ENCODE measurements at places on chromosomes 12 and 14.

DNA sequence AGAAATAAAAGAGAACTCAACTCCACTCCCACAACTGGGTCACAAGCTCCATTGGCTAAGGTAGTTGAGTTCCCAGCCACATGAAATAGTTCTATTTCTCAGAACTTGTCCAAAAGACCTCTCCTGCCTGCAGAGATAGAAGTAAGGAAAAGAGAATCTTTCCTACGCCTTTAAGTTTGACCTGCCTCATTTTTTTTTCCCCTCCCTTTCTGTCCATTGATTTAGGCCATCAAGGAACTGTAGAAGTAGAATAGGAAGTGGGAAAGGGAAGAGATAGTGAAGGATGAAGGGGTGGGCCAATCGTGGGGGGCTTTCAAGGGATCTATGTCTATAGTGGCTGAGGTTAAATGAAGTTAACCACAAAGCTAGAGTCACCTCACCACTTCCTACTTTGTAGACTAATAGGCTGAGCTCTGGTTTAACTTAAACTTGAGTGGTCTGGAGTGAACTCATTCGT is 13.9 kb upstream of the NUDT4 start:
- DNase-seq = no peak

- no peak for DNase-seq
Observed at GRCh38 chr12:62781136-62781880, 153.6 kb downstream of the PPM1H start.

- no peak for DNase-seq
Observed at GRCh38 chr12:19910681-19911080, 457.7 kb upstream of the PDE3A start.

DNA sequence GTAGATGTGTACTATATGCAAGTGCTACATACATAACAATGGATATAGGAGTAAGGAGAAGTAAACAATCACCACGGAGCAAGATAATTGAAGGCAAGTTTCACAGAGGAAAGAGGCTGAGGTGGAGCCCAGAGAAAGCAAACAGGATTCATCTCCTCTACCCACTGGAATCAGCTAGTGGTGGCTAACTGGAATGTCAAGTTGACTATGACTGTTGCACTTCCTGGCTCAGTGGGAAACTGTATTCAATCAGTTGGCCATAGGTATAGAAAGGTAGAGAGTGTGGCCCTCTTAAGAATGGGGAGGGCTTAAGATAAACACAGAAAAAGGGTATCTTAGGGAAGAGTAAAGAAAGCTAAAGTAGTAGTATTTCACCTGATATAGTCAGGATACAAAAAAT is 62.4 kb downstream of the MAP4K5 start:
- DNase-seq = no peak

GRCh38 chr14:105030194-105030593 is 9.3 kb upstream of the CDCA4 start:
- no peak for DNase-seq

GRCh38 chr14:104081951-104082464 is 3.5 kb upstream of the ASPG start:
- no peak for DNase-seq

DNA sequence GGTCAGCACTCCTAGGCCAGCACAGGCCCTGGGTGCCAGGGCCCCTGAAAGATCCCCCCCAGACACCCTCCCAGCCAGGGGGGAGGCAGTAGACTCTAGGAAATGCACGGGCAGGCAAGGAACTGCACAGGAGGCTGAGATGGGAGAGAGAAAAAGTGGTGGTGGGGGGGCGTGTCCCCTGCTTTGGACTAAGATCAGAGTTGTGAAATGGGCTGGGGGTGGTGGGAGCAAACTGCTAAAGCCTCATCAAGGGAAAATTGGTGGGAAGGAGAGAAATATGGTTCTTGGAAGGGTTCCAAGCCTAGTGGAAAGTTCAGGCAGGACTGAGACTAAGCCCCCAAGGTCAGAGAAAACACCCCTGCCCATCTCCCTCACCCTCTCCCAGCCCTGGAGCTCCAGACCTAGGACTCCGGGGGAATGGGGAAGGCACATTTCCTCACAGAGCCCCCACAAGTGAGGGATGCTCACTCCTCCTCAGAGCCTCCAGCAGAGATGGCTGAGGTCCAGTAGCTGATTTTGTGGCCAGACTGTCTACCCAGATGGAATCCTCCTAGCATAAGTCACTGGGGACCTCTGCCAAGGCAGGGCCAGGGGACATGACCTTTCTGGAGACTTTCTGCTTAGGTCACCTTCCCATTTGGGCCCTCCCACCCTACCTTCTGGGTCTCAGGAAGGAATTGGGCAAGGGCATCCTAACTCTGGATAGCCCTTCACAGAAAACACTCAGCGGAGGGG is 29.8 kb downstream of the FIGNL2 start:
- DNase-seq = no peak

- no peak for DNase-seq
Observed at GRCh38 chr12:69508621-69509020, 38.4 kb downstream of the FRS2 start.

GRCh38 chr12:54678131-54678530 is 30.0 kb upstream of the DCD start:
- no peak for DNase-seq

GRCh38 chr12:52645982-52646381 is 6.0 kb downstream of the KRT2 start:
- DNase-seq = no peak

- no peak for DNase-seq
Observed at GRCh38 chr14:32303865-32304264, 25.2 kb upstream of the AKAP6 start.

- DNase-seq = no peak
Observed at GRCh38 chr14:84108746-84109457, 1421.0 kb upstream of the FLRT2 start.

DNA sequence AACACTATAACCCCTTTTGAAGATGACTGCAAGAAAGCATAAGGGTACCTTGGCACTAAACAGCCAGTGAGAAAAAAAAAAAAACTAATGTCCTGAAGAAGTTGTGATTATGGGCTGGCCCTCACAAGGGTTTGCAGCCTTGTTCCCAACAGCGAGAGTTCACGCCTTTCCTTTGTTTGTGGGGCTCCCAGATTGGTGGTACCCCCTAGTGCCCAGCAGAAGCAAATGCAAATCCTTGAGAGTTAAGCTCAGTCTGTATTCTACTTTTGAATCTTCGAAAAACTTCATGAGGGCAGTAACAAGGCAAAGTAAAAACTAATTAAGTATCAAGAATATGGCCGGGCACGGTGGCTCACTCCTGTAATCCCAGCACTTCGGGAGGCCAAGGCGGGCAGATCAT is 238.9 kb upstream of the LMO3 start:
- DNase-seq = no peak

DNA sequence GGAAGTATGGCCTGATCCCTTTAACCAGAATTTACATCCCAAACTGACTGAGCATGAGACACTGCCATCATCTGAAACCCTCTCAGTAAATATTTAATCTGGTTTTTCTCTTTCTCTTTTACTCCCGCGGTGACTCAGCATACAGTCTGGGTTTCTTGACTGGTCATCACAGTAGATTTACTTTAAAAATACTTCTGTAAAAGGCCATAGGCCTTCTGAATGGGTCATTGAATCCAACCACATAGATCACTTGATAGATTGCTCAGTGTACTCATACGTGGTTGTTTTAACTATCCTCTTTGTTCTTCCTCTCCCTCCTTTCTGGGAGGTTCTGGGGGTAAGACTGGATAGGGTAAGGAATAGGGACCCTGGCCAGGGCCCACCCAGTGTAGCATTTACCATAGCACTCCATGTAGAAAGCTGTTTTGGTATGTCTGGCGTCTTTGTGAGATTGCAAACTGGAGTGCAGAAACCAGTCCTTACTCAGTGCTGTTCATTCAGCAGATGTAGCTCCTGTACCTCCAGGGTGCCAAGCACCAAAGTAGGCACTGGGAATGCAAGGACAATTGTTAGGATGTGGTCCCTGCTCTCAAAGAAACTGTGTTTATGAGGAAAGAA is 165.7 kb downstream of the SRGAP1 start:
- DNase-seq = no peak

GRCh38 chr14:38752750-38753149 is 350.3 kb downstream of the SEC23A start:
- no peak for DNase-seq

DNA sequence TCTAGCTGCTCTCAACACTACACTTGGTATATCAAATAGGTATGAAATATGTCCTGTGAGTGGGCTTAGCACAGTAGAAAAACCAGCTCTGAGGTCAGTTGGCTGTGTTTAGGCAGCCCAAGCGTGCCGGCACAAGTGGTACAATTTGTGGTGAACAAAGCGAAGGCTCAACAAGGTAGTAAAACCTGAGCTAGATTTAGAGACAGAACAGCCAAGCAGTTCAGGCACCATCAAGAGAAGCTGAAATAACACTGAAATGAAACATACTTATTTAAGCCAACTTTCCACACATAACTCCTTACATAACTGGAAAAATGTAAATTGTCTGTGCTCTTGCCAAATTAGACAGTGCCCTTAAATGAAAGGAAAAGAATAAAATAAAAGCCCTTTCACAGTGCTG is 596.8 kb upstream of the FBXO33 start:
- no peak for DNase-seq

- no peak for DNase-seq
Observed at GRCh38 chr12:77488041-77488620, 342.6 kb upstream of the NAV3 start.

GRCh38 chr14:32934881-32935633 is 3.6 kb upstream of the NPAS3 start:
- DNase-seq = no peak

DNA sequence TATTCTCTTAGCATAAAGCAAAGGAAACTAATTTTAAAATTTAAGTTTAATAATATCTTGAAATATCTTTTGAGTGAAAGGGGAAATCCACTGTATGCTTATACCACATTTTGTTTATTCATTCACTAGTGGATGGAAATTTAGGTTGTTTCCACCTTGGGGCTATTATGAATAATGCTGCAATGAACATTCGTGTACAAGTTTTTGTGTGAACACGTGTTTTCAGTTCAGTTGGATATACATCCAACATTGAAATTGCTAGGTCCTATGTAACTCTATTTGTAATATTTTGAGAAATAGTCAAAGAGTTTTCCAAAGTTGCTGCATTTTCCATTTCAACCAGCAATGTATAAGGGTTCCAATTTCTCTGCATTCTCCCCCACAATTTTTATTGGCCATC is 83.7 kb upstream of the ETV6 start:
- DNase-seq = no peak

DNA sequence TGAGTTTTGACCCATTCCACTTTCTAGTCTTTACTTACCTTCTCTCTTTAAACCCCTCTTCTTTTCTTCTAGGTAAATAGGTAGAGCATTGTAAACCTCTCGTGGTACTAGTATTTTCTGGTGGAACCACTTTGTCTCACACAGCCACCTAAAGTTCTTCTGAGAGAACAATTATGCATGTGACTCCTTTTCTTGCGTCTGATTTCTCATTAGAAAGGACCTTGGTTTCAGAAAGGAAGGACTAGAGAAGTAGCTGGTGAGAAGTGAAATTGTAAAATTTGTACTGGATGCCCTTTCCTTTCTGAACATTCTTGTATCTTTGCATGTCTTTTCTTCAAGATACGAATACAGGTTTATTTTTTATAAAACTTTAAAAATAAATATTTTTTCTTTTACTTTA is 99.0 kb downstream of the NUBPL start:
- DNase-seq = no peak

DNA sequence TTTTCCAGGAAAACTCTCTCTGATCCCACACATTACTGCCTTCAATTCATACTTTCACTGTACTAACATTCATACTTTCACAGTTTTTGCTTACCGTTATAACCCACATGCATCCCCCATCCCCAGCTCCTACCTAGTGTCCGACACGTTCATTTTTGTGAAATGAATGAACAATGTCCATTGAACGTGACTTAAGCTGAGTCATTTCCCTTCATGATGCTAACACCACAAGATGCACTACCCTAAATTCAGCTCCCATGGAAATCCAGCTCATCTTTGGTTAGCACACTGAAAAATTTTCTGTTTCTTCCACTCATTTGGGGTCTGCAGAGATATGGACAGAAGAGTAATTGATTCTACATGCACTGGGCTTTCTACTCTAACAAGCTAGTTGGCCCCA is 84.7 kb downstream of the GALNT4 start:
- DNase-seq = no peak

- DNase-seq = no peak
Observed at GRCh38 chr12:84497819-84498218, 414.8 kb downstream of the SLC6A15 start.

GRCh38 chr12:50614167-50614759 is 109.5 kb downstream of the DIP2B start:
- DNase-seq = no peak

- DNase-seq = peak; percentile 24
Observed at GRCh38 chr14:104827177-104828055, 26.5 kb downstream of the ZBTB42 start.

DNA sequence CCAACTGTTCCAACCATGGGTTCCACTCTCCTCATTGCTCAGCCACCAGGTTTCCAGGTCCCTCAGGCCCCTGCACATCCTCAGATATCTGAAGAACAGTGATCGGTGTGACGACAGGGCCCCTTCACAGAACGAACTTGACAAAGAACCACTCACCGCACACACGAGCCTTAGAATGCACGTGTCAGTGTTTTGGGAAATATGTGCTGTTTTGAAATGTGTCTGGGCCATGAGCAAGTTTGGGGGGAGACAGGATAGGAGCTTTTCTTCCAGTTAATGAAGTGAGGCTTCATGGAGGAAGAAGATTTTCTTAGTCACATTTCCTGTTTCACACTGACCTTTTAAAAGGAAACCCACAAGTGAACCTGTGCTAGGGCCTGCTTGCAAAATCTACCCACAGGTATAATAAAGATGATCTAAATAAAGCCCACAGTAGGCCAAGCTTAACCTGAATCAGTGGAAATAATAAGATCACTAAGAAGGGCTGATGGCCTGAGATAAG is 58.6 kb downstream of the ZFP36L1 start:
- no peak for DNase-seq

DNA sequence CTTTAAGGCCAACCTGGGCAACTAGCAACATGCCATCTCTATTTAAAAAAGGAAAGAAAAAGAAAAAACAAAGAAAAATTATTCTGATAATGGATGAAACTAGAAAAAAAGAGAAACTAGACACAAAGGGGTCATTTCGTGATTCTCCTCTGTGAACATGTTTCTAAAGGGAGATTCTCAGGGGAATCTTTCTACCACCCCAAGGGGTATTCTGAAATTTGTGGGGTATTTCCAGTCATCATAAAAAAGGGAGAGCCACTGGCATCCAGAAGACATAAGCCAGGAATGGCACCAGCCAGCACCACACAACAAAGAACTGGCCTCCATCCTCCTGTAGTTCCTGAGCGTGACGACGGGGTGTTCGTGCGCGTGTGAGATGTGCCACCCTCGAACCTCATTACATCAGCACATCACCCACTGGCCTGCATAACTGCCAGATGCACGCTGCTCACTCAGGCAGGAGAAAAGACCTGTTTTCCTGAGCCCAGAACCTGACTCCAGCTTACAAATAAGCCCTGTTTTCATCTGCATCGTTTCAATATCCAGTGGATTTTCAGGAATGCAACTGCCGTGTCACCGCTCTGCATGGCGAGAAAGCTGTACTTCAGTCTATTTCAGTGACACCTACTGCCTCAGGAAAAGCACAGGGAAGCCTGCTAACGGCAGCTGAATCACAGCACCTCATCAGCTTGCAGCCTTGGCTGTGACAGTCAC is 23.9 kb downstream of the STX2 start:
- DNase-seq = no peak

GRCh38 chr14:61466905-61467280 is 145.5 kb downstream of the PRKCH start:
- no peak for DNase-seq

- DNase-seq = no peak
Observed at GRCh38 chr12:14689996-14690395, 6.4 kb downstream of the GUCY2C start.

All from CD8-positive, alpha-beta memory T cell (primary cell).